SHP77 treated with DMSO at 0.1 percent for 48 hours (cell line): ENCODE measurements at places on chromosomes 1 and 21.

- DNase-seq = no peak
These were observed 15.9 kb upstream of the GPR25 start for GRCh38 chr1:200856716-200857357.

DNA sequence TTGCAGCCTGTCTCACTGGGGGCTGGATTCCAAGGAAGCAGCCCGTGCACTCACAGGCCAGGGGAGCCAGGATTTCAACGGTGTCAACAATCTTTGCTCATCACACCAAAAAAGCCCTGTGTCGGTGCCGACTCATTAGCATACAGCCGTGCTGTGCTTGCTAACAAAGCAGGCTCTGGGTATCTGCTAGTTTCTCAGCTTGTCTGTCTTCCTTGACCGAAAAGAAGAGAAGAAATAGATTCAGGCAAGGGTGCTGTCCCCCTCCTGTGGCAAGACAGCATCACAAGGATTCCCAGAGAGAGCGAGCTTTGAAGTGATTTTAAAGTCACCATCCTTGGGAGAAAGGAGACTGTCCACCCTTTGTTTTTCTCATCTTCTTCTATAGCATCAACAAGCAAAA is 214.7 kb downstream of the SDCCAG8 start:
- no peak for DNase-seq

GRCh38 chr1:228081578-228082213 is 812 bp upstream of the ARF1 start:
- DNase-seq = no peak

GRCh38 chr21:45381865-45382696 is 22.9 kb upstream of the COL18A1 start:
- DNase-seq = no peak

GRCh38 chr1:43135857-43136781 is 36.0 kb downstream of the EBNA1BP2 start:
- DNase-seq = no peak

DNA sequence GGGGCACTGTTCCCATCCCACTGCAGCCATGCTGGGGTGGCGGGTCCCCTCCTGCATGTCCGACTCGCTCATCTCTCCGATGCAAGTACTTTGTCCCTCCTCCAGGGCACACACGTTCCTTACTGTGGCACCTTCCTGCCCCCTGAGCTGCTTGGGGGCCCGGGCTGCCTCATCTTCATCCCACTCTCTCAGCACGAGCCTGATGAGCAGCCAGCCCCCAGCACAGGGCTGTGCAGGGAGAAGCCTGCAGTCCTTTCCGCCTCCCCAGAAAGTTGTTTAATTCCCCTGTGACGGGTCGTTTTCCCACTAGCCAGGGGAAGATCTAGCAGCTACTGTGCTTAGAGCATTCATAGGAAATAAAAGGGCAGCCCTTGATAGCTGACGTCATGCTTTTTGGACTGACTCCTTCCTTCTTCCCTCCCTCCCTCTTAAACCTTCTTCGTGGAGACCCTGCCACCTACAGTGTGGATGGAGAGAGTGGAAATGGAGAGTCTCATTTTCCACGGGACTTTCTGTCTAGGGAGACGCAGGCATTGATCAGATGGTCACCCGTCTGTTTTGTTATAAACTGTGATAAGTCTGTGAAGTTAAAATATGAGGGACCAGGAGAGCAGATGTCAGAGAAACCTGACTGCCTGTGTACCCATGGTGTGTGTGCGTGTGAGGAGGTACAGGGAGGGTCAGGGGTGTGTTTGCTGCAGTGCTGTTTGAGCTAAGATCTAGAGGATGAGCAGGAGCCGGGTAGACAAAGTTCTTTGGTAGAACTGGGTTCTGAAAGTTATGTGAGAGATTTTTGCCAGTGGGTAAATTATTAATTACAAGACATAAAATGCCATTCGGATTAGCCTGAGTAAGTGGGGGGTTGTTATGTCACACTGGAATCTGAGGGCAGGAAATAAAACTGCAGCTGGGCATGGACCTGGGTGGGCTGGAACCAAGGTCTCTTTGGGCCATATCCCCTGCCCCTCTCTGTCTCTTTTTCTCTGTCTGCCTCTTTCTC is 34.3 kb downstream of the GPR137B start:
- DNase-seq = no peak

- DNase-seq = no peak
These were observed 10.2 kb upstream of the RXRG start for GRCh38 chr1:165455111-165455510.

- DNase-seq = no peak
These were observed 9.4 kb upstream of the ACTRT2 start for GRCh38 chr1:3011631-3012455.

- DNase-seq = no peak
These were observed 130.3 kb downstream of the ROR1 start for GRCh38 chr1:63903947-63904610.

- DNase-seq = no peak
These were observed 29.4 kb downstream of the OLFML2B start for GRCh38 chr1:161994175-161994668.

DNA sequence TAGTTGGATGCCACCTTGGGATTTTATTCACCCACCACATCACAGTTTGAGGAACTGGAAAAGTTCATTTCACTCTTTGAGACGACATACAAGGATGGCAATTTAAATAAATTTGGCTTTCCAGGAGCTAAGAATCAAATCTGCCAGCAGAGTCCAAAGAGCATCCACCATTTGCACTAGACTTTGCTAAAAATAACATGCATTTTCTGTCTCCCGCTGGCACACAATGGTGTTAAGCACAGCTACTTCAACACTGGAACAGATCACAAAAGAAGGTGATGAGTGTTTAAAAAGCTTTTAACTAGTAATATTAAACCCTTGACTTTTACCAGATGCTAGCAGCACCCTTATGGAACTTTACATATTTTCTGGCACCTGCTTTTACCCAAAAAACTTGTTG is 44.6 kb downstream of the MAEL start:
- no peak for DNase-seq

- no peak for DNase-seq
These were observed 9.0 kb downstream of the TSACC start for GRCh38 chr1:156347331-156347730.

DNA sequence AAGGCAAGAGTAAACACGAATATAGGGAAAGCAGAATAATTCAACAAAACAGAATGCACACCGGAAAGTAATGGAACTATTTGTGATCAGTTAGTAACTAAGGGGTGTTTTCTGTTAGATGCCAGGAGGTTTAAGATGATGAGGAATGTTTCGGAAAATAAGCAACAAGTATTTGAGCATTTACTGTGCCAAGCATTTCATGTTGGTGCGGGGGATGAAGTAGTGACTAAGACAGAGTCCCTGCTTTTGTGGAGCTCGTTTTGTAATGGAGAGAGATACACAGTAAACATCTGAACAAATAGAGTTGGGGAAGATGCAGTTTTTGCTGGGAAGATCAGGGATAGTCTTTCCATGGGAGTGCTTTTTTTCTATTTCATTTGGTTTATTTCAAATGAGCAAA is 78.7 kb downstream of the DYRK1A start:
- DNase-seq = no peak

DNA sequence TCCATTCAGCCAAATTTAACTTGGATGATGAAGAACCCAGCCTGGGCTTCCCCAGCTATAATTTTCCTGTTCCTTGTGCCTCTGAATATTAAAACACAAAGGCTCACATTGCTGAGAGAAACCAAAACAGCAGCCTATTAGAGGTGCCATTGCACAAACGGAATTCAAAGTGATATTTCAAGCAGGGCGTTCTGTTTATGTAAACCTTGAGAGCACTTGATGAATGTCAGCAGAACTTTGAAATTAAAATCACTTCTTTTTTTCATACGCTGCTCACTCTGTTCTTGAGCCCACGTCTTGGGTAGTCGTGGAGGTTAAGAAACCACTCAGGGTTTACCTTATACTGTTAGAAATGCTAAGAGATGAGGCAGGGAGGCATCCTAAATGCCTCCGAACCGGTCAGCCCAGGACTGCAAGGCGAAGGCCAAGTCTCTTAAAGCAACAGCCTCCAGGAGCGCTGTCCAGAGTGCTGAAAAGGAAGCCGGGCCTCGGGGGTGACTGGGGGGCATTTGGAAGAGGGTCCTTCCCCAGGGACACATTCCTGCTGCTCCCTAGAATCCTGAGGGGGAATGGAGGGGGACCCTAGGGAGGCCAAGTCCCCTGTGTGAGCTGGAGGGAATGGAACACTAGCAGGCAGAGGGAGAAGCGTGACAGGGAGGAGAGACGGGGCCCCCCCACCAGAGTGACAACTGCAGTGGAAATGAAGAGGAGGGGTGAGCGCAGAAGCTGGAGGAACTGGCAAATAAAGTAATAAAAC is 154.8 kb upstream of the VAMP3 start:
- DNase-seq = no peak

- no peak for DNase-seq
These were observed 4.7 kb upstream of the ECE1 start for GRCh38 chr1:21295002-21295401.

GRCh38 chr1:7388141-7388487 is 383.0 kb upstream of the VAMP3 start:
- DNase-seq = no peak

DNA sequence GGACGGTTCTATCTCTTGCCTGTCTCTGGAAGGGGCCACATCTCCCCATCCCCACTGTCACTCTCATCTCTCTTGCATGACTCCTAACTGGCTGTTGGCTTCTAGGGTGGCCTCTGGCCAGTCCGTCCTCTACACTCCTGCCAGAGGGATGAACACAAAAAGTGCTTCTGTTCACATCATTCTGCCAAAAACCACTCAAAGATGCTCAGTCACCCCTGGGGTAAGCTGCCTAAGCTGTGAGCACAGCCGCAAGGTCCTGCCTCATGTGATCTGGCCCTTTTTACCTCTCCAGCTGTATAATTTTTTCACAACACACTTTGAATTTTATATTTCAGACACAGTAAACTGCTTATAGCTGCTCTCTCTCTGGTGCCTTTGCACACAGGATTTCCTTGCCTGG is 97.6 kb upstream of the CD34 start:
- no peak for DNase-seq

DNA sequence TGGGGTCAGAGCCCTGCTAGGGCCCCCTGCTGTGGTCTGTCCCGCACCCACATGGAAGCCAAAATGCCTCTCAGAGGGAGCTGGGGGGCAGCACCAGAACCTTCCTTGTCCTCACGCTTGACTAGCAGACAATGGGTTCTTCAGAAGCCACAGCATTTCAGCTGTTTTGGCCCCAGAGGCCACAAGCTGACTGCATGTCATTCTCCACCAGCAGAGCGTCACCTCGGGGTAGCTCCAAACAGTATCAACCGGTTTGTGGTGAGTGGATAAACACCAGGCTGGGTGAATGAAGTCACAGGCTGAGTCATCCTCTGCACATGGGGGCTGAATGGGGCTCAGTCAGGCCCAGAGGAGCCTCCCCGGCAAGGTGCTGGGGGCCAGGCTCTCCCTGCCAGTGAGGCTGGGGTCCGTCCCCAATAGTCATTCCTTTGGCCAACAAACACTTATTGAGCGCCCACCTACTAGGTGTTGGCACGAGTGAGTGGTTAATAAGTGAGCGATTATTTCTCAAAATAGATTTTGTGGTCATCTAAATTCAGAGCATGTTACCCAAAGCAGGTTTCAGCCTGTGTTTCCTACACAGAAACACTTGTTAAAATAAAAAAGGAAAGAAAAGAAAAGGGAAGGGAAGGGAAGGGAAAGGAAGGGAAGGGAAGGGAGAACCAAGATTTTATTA is 9.1 kb downstream of the OLIG1 start:
- DNase-seq = no peak
